Stimulated activated CD8-positive, alpha-beta memory T cell treated with anti-CD3 and anti-CD28 coated beads, Interleukin-4, amount 100 ng/mL, for 24 hours (primary cell): ENCODE measurements at places on chromosomes 12 and 14.

GRCh38 chr12:46342562-46343033 lies 30.0 kb downstream of the SLC38A2 start:
- DNase-seq: no peak

DNA sequence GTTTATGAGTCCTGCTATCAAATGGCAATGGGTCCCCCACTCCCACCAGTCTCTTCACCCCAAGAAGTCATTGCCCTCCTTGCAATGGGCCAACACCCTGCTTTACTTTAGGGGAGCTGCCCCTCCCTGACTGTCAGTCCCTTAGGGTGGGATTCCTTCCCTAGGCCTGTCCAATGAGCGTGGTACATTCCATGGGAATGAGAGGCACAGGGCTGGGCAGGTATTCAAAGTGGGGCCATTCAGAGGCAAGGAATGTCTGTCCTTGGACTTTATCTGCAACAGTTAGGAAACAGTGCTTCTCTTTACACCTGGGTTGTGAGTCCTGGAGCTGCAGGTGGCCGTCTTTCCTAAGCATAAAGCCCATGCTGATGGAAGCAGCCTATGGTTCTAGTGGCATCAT lies 40.8 kb downstream of the TMEM132C start:
- no peak for DNase-seq

- no peak for DNase-seq
Measured at GRCh38 chr12:27807063-27807703, 27.1 kb upstream of the MANSC4 start.

GRCh38 chr12:95316798-95317197 lies 99.2 kb downstream of the VEZT start:
- DNase-seq: no peak

- DNase-seq: no peak
Measured at GRCh38 chr14:80491131-80491530, 279.8 kb upstream of the DIO2 start.

DNA sequence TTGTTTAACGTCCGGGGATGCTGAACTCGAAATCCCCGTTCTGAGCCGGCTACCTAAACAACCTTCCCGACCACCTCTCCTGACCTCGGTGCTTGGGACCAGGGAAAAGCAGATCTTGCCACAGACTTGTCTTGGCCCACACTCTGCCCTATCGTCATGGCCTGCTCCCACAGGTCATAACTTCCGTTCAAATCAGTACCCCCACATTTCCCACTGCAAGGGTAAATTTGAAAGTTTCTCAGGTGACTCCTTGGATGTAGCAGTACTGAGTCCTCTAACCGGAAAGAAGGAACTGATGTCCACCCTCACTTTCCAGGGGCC lies 612 bp upstream of the RBM23 start:
- DNase-seq: no peak

- DNase-seq: no peak
Measured at GRCh38 chr14:63231766-63232165, 27.5 kb downstream of the RHOJ start.

GRCh38 chr14:74551001-74551400 lies 57.4 kb downstream of the ISCA2 start:
- DNase-seq: no peak

GRCh38 chr14:22664261-22664660 lies 20.1 kb upstream of the OR6J1 start:
- DNase-seq: no peak

GRCh38 chr14:54186821-54187763 lies 209.7 kb upstream of the CDKN3 start:
- DNase-seq: no peak

- no peak for DNase-seq
Measured at GRCh38 chr14:96956464-96957239, 159.5 kb downstream of the VRK1 start.

DNA sequence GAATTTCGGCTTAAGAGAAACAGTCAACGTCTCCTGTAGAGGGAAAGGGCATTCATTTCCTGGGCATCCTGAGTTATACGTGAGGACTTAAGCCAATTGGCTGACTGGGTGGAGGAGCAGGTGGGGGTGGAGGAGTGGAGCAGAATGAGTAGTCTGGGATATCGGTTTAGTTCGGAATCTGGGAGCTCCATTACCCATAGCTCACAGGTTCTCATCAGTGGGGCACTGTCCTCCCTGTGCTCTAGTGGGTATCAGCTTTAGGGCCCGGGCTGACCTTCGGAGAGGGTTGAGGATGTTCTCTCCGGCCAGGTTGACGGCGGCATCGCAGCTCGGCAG lies 704 bp downstream of the SDR39U1 start:
- no peak for DNase-seq

- peak; percentile 34 for DNase-seq
Measured at GRCh38 chr12:123905319-123905925, 67.2 kb downstream of the CCDC92 start.

DNA sequence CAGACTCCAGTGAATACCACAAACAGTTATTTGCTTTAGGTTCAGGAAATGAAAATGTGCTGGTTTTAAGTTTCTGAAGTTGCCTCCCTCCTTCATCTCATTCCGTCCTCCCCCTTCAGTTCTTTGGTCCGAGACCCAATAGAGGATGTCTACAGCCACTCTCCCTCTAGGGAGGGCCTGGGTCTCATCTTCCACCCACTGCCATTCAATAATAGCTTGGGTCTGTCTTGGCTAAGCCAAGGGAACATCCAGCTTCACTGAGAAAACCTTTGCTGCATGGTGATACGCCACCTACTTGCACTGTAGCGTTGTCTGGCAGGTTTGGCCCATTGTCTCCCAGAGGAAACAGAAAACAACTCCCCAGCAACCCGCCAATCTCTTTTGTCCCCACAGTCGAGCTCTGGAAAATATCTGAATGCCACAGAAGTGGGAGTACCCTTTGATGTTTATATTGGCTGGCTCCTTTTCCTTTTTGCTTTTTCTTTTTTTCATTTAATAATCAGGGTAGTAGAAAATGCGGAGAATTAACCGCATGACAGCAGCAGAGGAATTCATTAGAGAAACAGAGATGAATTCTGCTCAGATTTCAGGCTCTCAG lies 380.1 kb downstream of the RAD51B start:
- no peak for DNase-seq

GRCh38 chr12:9933958-9934357 lies 1.8 kb upstream of the CLEC2A start:
- no peak for DNase-seq

DNA sequence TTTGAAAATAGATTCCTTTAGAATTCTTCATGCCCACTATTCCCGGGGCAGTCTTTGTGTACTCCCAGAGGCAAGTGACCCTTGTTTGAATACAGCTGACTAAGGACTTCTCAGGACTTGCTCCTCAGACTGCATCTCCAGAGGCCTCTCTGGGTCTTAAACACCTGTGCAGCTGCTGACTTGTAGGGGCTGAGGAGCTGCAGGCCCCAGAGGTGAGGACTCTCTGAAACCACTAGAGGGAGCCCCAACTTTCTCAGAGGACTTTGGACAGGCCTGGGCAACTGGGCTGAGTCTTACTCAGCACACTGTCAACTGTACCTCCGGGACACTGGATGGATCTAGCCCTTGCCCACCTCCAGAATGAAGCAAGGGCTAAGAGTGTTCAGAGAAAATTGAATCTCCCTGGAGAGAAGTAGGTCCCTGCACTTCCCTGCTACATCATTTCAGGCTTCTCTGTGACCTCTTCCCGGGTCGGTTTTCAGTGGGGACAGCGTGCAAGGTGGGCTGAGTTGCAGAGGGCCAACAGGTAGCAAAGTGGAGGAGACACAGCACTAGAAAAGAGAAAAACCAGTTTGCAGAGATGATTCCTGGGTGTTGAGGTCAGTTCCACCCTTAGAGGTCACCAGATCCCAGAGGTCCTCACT lies 164.6 kb downstream of the TMEM117 start:
- no peak for DNase-seq

- DNase-seq: no peak
Measured at GRCh38 chr14:96783915-96784224, 13.3 kb upstream of the VRK1 start.

GRCh38 chr12:14668591-14668990 lies 27.8 kb downstream of the GUCY2C start:
- no peak for DNase-seq

DNA sequence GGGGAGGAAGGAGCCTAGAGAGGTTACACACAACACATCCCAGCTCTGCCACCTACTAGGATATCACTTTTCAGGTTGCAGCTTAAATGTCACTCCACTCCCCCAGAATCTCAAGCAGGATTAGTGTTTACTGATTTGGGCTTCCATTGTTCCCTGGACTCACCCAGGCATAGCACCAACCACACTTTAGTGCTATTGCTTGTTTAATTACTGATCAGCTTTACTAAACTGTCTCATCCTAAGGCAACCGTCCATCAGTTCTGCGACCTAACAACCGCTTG lies 6.1 kb upstream of the KRT18 start:
- no peak for DNase-seq

GRCh38 chr12:109445191-109445609 lies 31.9 kb downstream of the KCTD10 start:
- no peak for DNase-seq

- DNase-seq: no peak
Measured at GRCh38 chr12:115864396-115864795, 413.1 kb downstream of the MED13L start.

DNA sequence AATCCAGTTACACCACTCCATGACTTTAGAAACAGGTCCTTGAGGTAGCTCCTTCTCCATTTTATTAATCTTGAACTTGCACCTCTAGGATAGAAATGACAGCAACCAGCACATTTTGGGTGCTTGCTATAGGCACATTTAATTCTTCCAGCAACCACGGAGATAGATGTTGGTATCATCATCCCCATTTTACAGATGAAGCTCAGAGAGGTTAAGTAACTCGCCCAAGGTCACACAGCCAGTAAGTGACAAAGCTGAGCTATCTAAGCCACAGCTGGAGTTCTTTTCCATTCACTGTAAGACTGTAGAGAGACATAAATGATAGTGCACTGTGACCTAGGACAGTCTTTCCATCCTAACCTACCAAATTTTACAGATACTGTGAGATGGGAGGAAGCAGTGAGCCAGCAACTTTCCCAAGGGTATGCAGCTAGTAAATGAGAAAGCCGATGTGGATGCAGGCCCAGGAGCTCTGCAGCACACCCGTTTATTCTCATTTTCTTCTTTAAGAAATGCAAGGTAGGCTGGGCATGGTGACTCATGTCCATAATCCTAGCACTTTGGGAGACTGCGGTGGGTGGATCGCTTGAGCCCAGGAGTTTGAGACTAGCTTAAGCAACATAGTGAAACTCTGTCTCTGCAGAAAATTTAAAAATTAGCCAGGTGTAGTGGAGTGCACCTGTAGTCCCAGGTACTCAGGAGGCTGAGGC lies 103.2 kb downstream of the TBX5 start:
- no peak for DNase-seq

DNA sequence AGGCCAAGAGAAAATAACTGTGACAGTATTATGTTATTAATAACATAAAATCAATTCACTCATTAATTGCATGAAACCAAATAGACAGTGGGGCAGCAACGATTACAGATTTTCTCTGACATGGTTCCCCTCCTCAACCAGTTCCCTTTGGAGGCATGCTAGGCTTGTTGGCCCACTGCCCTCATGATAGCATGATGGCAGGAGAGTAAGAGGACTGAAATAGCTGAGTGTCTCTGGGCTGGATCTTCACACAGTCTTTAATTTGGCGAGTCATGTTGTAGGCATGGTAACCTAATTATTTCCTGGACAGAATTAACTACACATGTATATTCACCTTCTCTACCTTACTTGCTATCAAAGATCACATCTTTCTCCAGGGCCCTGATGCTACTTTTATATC lies 266.2 kb upstream of the PELI2 start:
- no peak for DNase-seq

- DNase-seq: no peak
Measured at GRCh38 chr14:73785336-73785833, 66.2 kb upstream of the PTGR2 start.

- no peak for DNase-seq
Measured at GRCh38 chr12:86158956-86159355, 97.2 kb downstream of the MGAT4C start.

- peak; percentile 26 for DNase-seq
Measured at GRCh38 chr14:76050797-76051392, 65.3 kb downstream of the IFT43 start.

DNA sequence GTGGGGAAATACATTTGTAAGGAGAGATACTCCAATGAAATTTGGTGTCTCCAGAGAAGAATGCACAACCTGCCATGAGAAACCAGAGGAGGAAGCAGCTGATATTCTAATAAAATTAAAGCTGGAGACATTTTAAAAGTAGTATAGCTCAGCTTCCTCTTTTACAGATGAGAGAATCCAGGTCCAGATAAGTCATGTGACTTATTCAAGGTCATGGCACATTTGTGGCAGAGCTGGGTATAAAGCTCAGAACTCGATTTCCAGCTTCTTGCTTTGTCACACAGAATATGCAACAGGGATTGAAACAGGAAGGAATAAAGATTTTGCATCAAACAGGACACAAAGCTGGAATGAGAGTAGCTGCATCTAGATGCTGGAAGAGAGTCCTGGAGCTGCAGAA lies 174.8 kb downstream of the EMP1 start:
- no peak for DNase-seq

- DNase-seq: no peak
Measured at GRCh38 chr12:104434129-104434528, 22.6 kb upstream of the CHST11 start.

- DNase-seq: no peak
Measured at GRCh38 chr12:90229407-90230170, 521.0 kb upstream of the ATP2B1 start.

- no peak for DNase-seq
Measured at GRCh38 chr12:98373025-98373554, 142.3 kb upstream of the TMPO start.

- no peak for DNase-seq
Measured at GRCh38 chr14:76924371-76925096, 98.3 kb downstream of the LRRC74A start.

- no peak for DNase-seq
Measured at GRCh38 chr14:64209444-64210131, 84.6 kb downstream of the ESR2 start.

GRCh38 chr12:25797949-25798348 lies 160.5 kb upstream of the RASSF8 start:
- DNase-seq: no peak

- DNase-seq: no peak
Measured at GRCh38 chr12:32419520-32419960, 20.2 kb downstream of the FGD4 start.

GRCh38 chr12:84313323-84313675 lies 599.3 kb downstream of the SLC6A15 start:
- no peak for DNase-seq

GRCh38 chr12:116639765-116640164 lies 80.6 kb downstream of the MAP1LC3B2 start:
- no peak for DNase-seq

DNA sequence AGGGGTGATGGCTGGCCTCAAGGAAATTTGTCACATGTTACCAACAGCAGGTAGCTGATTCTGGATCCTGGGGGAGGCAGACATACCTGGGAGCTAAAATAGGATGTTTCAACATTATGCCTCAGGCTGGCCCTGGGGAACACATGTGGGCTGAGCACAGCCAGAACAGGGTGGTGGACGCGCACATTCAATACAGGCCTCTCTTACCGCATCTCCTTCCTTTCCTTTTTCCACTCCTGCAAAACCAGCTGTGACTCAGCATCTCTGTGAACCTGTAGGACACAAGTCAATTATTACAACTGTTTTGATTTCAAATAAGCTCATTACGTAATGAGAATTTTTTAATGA lies 61.0 kb downstream of the NT5DC3 start:
- no peak for DNase-seq

GRCh38 chr12:102503056-102503681 lies 22.8 kb upstream of the IGF1 start:
- no peak for DNase-seq

- no peak for DNase-seq
Measured at GRCh38 chr14:104970231-104971068, 7.7 kb downstream of the AHNAK2 start.

- no peak for DNase-seq
Measured at GRCh38 chr14:33742166-33742565, 208.7 kb downstream of the EGLN3 start.

- DNase-seq: no peak
Measured at GRCh38 chr12:113214895-113215400, 6.3 kb upstream of the TPCN1 start.
